ENCODE measurements at places on chromosomes 1 and 21. TPM values are rescaled to one million over a fixed set of nuclear protein-coding genes. Genes with fewer than 3 reads are reported as not detected.

ZNF648 gene
- 0.31 TPM for total RNA-seq

MEGF6 gene
- 14.1 TPM for total RNA-seq

RNU1-1 gene
- total RNA-seq, result under 0.01 TPM

FUCA1 gene
- total RNA-seq, result 14.7 TPM

IL20 gene
- not detected for total RNA-seq

FMOD gene
- not detected for total RNA-seq

SLAMF9 gene
- not detected for total RNA-seq

All from parietal lobe (tissue), 2 donors.